ENCODE measurements at places on chromosomes 3 and 15. TPM values are rescaled to one million over a fixed set of nuclear protein-coding genes. Genes with fewer than 3 reads are reported as not detected.

GRCh38 chr3:13873818-13874217 lies 6.1 kb downstream of the WNT7A start:
- DNase-seq, result no peak

The ST8SIA2 gene
- 6.7 TPM for polyA plus RNA-seq

- no peak for DNase-seq
Observed at GRCh38 chr15:89641053-89641452, 14.2 kb downstream of the KIF7 start.

- DNase-seq, result no peak
Observed at GRCh38 chr3:134074790-134075567, 45.3 kb upstream of the SLCO2A1 start.

GRCh38 chr3:44966795-44967278 lies 9.1 kb downstream of the ZDHHC3 start:
- DNase-seq, result no peak

The SRP14 gene
- polyA plus RNA-seq, result 623 TPM

DNA sequence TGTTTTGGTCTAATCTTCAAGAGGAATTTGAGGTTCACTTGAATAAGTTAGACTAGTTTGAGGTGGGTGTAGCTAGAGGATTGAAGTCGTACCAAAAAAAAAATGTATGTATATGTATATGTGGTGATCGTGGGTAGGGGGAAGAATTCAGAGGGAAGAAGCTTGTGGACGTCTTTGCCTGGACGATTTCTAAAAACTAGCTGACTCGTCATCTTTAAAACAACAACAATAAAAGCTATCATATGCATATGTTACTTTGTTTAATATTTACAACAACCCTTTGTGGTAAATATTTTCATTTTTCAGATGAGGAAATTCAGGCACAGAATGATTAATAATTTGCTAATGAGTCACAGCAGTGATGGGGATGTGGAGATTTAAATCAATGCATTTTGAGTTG lies 18.1 kb downstream of the RNF111 start:
- DNase-seq, result no peak

The SAMMSON gene
- not detected for polyA plus RNA-seq

Measured in left renal cortex interstitium (tissue), 4 donors.